ENCODE measurements at places on chromosomes 2 and 18.

GRCh38 chr2:204357286-204357685 lies 188.0 kb upstream of the PARD3B start:
- DNase-seq, result no peak

DNA sequence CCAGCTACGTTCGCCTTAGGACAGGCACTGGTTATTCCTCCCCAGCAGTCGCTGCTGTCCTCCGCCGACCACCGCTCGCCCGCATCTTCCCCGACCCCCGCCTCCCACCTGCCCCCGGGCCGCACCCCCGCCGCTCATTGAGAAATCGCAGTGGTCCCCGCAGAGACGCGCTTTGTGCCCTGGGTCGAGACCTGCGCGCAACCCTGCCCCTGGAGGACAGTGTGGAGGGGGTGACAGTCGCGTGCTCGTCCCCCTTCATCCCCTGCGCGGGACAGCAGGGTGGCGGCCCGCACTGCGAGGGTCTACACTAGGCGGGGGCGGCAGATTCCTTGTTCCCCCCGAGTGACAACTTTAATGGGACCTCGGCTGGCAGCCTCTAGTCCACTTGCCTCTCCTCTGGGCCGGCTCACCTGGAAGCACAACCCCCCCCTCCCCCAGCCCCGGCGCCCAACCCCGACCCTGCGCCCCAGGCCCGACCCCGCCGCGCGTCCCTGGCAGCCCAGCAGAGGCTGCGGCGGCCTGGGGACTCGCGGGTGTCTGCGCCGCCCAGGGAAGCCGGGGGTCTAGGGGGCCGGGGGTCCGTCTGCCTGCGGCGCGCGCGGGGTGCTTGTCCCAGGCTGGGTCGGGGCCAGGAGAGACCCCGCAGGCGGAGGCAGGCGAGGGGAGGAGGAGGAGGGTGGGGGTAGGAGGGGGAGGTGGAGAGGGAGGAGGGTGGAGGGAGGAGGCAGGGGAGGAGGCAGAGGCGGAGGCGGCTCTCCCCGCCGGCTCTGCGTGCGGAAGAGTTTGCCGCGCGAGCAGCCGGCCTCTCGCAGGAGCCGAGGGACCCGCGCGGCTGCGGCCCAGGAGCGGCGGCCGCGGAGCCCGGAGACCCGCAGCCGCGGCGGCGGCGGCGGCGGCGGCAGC lies at the start of gene NPAS2:
TSS of gene NPAS2 (plus strand) at position 770 of the 903 bp plus-strand sequence. CDS start 84,616 bp downstream, outside the sequence.
- DNase-seq, result no peak

- DNase-seq, result no peak
These were observed 65.9 kb upstream of the SH3RF3 start for GRCh38 chr2:109062859-109063700.

DNA sequence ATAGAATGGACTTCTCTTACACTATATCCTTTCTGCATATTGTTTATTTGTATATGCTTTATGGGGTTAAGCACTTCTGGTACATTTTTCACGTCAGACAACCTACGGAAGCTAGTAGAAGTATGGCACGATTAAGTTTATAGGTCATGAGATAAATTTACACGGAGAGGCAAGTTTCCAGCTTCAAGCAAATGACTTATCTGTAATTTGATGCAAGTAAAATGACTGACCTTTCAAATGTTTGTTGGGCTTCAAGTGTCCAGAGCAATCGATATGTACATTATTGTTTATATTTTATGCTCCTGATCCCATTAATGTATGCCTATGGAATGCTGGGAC lies 97.5 kb upstream of the EFEMP1 start:
- no peak for DNase-seq

GRCh38 chr2:186199029-186199428 lies 287.0 kb upstream of the ZC3H15 start:
- DNase-seq, result no peak

DNA sequence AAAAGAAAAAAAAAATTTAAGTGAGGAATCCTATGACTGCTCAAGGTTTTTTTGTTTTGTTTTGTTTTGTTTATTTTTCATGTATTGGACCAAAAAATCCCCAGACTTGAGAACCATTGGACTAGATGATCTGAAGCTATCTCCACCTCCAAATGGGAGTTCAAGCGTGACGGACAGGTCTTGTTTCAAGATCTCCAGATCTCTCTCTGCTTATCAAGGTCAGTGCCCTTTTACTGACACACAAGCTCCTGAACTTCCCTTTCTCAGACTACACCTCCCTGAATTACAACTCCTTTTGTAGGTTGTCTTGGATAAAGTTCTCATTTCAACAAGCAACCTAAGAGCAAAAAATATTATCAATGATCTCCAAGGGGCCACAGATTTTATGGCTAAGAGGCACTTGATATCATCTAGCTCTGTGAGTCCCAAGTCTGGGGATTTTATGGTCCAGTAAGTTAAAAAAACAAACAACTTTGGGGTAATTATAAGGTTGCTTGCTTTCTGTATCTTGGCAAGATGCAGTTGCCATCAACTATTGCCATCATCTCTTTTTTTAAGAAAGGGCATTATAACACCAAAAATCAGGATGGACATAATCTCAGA lies 396.0 kb upstream of the ATP5MC3 start:
- DNase-seq, result no peak

DNA sequence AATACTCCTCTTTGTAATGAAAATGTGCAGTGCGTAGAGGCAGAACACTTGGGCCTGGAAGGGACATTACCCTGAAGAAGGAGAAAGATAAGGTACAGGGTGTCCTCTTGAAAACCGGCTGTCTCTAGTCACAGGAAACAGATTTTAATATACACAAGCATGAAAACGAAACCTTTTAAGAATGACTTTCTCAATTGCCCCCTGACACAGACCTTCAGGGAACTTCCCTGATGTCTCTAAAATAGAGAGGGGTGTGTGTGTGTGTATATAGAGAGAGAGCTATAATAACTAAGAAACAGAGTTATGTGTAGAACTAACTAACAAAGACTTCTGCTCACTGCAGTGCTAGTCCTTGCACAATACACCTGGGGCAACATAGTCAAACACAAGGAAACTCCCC lies 780.0 kb downstream of the CNTNAP5 start:
- no peak for DNase-seq

GRCh38 chr2:181456660-181457120 lies 496 bp upstream of the ITGA4 start:
- peak; percentile 44 for DNase-seq

DNA sequence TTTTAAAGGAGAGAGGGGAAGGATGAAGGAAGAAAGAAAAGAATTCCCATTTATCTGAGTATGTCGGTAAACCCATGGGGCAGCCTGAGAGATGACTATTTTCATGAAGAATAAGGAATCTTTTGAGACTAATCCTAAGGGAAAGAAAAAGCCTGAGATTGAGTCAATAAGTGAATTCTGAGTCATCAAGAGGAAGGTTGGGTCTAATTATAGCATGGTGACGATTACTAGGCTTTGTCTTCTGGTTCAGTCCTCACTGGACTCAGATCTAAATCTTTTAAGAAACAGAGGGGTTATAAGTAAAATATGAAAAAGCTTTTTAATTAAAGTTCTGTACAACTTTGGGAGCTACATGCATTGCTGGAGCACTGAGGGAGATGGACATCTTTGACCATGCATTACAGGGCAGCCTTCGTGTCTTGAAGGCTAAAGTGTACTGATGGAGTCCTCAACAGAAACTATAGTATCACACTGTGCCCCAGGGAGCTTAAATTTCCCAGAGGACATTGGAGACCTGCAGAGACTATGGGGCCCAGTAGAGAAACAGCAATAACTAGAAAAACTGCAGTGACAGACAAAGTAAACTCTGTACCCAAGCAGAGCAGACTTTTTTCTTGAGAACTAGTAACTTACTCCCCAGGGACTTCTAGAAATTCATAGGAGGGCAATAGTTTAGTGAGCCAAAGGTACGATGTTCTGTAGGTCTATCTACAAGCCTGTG lies 260.9 kb downstream of the RAD51AP2 start:
- DNase-seq, result no peak

DNA sequence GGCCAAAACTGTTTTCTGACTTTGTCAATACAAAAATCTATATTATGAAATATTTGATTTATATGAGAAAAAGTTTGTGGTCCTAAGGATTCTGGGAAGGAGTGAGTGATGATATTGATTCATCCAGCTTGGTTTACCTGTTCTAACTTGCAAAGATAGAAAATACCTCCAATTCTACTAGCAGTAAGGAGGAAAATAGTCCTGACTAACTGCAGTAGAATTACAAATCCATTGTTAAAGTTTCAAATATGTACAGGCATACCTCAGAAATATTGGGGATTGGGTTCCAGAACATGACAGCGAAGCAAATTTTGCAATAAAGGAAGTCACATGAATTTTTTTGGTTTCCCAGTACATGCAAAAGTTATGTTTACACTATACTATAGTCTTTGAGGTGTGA lies 158.8 kb upstream of the CYRIA start:
- DNase-seq, result no peak

GRCh38 chr2:230990131-230990898 lies 5.6 kb upstream of the SPATA3 start:
- no peak for DNase-seq

DNA sequence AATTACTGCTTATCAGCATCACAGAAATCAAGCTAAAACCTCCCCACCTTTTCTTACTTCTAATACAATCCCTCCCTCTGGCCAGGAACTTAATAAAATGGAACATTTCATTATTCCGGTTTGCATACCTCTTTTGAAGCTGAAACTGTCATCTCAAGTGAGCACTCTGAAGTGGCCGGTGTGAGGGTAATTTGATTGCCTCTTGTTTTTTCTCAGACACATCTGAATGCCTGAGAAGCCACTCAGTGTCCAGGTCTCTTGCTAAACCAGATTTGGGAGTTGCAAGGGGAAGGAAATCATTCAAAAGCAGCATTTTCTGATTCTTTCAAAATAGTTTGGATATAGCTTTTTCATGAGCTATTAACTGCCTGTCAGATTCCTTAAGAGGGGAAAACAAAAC lies 190.3 kb downstream of the C1D start:
- DNase-seq, result no peak

DNA sequence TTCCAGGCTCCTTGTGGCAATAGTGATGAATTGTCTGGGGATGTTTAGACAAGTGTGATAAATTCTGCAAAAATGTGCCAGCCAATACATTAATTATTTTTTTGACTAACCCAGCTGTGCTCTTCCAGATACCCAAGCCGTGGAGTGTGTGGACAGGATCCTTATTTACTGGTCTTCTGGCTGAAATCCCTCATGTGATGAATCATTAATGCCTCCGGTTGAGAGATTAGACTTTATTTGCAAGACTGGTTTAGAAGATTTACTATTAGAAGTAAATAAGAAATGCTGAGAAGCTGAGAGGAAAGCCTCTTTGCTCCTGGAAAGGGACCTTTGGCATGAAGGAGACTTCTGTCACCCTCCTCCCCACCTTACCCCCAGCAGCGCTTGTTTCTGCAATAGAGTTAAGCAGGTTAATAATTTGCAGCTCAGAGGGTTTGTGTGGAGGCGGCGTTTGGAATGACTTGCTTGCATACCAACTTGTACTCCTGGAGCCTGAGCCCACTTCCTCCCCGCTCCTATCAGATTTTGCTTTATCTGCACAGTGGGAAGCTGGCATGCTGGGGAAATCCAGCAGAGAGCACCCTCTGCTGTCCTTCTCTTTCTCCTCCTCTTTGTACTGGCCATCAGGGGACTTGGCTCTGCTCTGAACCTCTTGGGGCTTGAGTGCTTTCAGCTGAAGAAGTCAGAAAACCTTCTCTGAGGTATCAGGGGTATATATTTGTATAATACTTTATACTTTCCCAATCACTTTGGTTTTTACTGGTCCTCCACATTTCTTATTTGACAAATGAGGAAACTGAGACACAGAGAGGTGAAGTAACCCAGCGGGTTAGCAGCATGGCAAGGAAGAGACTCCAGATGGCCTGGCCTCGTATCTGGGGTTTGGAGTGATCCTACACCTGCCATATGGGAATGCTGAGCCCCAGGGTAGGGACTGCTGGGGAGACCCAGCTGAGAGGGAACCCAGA lies 16.3 kb downstream of the SLC3A1 start:
- no peak for DNase-seq

- no peak for DNase-seq
These were observed 287.5 kb downstream of the OSR1 start for GRCh38 chr2:19070886-19071285.

DNA sequence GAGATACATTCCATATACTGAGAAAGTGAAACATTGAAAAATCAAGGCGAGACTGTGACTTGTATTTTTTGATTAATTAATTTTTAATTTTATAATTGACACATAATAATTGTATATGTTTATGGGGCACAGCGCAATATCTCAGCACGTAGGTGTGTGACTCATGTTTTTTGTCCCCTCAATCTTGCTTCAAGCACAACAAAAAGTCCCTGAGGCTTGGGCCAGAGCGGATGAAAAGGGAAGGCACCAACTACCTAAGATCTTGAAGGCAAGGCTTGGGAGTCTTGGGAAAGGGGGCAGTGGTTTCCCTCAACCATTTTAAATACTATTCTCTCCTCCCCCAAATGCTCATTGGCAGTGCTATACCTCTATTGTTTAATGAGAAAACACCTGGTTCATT lies 9.9 kb downstream of the SGPP2 start:
- no peak for DNase-seq

GRCh38 chr2:149595056-149595963 lies 7.7 kb upstream of the MMADHC start:
- DNase-seq, result no peak

DNA sequence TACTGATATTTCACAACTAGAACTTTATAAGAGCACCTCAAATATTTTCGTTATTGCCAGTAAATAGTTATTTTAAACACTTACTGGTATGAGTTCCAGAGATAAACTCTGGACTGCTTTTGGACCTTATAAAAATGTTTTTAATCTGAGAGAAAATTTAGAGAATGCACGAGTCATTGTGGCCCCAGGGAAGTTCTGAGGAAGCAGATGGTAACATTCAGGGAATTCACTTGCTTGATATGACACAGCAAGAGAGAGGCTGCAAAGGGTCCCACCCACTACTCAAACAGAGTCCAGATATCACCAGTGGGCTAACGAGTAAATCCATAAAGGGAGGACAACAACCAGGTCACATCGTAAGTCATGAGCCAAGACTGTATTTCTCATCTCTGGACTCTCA lies 526.8 kb downstream of the TDRD15 start:
- no peak for DNase-seq

DNA sequence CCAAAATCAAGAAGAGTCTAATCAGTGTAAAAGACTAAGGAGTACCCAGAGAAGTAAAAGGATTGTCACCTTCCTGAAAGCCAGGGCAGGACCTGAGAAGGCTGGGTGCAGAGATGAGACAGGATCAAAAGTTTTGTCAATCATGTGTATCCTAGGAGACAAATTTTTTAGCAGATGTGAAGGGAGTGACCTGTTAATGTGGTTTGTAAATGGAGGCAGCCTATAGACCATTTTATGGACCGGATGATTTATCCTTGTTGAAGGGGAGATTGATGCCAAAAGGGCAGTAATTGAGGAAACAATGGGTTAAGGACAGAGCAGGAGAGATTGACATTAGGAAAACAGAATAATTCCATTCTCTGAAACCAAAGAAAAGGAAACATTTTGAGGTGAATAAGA lies 813 bp downstream of the NDC80 start:
- DNase-seq, result no peak

GRCh38 chr18:43934781-43935471 lies 657.6 kb upstream of the SYT4 start:
- DNase-seq, result no peak

- no peak for DNase-seq
These were observed 224.1 kb downstream of the SETBP1 start for GRCh38 chr18:44904768-44905167.

- no peak for DNase-seq
These were observed 338.0 kb downstream of the TMX3 start for GRCh38 chr18:68376926-68377325.

- DNase-seq, result no peak
These were observed 26.6 kb downstream of the MEP1B start for GRCh38 chr18:32216390-32216789.

Measured in stimulated activated CD4-positive, alpha-beta T cell treated with anti-CD3 and anti-CD28 coated beads, Interleukin-15, amount 100 ng/mL, for 1 hour (primary cell).